Cortex of kidney (tissue), 1 donor: ENCODE measurements at places on chromosomes 16 and 17.

GRCh38 chr17:44812263-44812662, 17.8 kb downstream of the GJC1 start:
- no peak for DNase-seq

DNA sequence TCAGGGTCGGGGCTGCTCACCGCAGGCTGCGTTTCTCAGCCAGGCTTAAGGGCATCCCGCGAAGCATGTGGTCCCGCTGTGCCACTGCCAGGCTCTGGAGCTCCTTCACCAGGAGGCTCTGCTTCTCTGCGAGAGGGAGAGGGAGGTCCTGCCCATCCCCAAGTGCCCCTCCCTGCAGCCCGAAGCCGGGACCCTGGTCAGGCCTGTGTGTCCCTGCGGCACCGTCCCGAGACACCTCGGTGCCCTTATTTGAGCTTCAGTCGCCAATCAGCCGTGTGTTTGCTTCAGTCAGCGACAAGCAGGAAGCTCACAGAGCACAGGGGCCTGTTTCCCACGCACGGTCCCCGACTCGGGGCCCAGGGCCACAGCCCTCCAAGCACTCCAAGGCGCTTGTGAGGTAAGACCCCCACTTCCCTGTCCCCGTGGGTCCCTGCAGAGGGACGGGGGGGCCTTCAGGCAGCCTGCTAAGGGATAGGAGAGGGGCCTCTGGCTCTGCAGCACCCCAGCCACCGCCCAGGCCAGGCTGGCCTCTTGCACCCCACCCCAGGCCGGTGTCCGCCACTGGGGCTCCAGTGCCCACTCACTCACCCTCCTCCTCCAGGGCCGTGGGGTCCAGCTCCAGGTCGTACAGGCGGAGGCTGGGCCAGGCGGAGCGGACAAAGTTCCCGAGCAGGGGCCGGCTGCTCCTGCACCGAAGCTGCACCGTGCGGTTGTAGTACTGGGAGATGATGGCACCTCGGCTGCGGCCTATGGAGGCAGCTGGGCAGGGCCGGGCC, 3.2 kb downstream of the TMC6 start:
- no peak for DNase-seq

DNA sequence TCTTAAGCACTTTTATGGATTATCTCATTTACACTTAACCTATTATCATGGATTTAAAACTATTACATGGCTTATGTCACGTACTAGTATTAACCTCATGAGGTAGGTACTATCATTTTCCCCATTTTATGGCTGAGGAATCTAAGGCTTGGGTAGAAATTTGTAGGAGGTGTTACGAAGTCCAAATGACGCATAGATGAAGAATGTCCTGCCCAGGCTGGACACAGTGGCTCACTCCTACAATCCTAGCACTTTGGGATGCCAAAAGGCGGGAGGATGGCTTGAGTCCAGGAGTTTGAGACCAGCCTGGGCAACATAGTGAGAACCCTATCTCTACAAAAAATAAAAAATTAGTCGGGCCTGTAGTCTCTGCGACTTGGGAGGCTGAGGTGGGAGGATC, 4.8 kb upstream of the C1QL1 start:
- no peak for DNase-seq

GRCh38 chr17:42901535-42902229, 1.1 kb downstream of the G6PC1 start:
- no peak for DNase-seq

GRCh38 chr17:35645923-35646322, 58.8 kb downstream of the AP2B1 start:
- DNase-seq: no peak

DNA sequence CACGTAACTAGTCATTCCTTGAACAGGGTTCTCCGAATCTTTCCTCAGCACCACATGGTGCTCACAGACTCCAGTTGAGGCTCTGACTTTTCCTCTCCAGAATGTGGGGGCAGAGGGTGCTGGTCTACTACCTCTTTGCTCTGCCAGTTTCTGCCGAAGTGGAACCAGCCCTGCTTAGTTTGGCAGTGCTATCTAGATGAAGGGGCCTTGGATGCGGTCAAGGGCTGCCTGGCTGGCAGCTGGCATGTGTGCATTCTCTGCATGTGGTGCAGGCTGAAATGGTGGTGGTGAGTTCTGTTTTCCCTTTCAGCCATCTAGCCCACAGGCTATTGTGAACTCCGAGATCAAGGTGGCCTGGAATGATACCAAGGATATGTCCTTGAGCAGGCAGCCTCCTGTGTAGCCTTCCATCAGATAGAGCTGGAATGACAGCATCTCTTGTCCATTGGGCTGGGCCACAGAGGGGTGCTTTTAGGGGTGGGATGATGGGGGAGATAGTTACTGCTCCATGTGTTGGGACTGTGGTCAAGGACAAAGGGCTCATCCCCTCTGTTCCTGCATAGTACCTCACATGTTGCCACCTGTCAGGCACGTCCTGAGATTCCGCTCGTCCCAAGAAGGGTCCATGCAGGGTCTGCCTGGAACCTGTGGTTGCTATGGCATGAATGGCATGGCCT, 2.0 kb downstream of the DYNLL2 start:
- DNase-seq: no peak

GRCh38 chr16:86605950-86606349, 27.6 kb downstream of the FOXL1 start:
- DNase-seq: no peak

DNA sequence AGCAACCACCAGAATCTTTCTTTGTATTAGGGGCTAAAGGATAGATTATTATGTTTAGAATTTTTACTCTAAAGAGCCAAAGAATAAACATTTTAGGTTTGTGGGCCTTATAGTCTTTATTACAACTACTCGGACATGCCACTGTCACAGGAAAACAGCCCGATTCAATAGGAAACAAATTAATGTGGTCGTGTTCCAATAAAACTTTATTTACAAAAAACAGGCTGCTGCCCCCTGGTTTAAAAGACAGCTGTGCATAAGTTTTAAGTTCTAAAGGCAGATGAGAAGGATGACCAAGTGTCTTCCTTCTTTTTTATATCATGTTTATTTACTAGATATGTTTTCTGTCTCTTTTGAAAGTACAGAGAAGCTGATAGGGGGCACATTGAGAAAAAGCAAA, 166.5 kb downstream of the HS3ST3A1 start:
- no peak for DNase-seq

- DNase-seq: no peak
Observed at GRCh38 chr16:75264999-75265910, 13.8 kb upstream of the BCAR1 start.

DNA sequence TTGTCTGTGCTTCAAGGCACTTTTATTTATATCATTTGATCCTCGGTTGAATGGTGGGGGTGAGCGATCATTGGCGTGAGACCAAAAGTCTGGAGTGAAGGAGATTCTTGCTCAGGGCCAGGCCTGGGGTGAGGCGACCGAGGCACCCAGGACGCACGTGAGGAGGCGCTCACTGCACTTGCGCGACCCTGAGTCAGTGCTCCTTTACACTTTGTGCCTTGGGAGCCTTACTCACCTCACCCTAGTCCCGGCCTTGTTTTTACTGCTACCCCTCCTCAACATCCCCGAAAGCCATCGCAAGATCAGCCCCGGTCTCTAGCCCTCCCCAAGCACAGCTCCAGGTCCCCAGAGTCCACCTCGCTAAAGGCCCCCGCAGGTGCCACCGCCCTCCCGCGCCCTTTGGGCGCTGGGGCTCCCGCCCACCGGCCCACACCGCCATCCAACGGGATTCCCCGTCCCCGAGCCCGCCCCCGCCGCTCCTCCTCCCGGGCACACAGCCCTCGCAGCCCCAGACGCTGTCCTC, 496 bp downstream of the EZH1 start:
- no peak for DNase-seq

GRCh38 chr16:285146-286055, 2.4 kb downstream of the PDIA2 start:
- DNase-seq: no peak

DNA sequence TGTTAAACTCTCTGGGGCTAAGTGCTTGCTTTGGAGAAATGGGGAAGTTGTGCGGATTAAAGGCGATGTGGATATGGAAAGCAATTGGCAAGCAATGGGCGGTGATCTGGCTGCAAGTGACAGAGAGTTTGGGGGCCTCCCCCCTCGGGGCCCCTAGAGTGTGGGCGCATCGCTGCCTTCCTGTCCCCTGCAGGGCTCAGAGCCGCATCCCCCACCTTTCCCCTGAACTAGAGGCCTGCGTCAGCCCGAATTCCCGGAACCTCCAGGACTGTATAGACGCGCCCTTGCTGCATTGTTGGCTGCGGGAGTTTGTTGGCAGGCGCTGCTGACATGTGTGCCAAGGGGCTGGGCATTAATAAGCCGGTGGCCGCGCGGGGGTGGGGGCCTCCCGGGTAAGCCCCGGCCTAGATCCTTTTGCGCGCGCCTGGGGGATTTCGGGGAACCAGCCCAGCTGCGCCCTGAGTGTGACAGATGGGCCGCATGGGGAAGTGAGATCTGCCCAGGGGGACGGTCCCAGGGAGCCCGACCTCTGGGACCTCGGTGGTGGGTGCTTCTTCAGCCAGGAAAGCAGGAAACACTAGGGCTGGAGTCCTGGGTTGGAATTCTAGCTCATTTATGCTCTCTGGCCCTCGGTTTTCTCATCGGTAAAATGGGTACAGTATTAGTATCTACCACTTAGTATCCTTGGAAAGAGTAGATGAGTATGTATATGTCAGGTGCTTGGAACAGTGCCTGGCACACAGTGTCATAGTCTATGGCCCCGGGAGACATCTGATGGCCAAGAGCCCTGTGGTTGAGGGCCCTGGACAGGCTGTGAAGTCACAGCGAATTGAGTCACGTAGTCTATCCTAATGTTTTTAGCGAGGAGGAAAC, 1.0 kb downstream of the EEF2K start:
- DNase-seq: no peak

GRCh38 chr17:45314741-45315647, 1.8 kb downstream of the MAP3K14 start:
- no peak for DNase-seq

DNA sequence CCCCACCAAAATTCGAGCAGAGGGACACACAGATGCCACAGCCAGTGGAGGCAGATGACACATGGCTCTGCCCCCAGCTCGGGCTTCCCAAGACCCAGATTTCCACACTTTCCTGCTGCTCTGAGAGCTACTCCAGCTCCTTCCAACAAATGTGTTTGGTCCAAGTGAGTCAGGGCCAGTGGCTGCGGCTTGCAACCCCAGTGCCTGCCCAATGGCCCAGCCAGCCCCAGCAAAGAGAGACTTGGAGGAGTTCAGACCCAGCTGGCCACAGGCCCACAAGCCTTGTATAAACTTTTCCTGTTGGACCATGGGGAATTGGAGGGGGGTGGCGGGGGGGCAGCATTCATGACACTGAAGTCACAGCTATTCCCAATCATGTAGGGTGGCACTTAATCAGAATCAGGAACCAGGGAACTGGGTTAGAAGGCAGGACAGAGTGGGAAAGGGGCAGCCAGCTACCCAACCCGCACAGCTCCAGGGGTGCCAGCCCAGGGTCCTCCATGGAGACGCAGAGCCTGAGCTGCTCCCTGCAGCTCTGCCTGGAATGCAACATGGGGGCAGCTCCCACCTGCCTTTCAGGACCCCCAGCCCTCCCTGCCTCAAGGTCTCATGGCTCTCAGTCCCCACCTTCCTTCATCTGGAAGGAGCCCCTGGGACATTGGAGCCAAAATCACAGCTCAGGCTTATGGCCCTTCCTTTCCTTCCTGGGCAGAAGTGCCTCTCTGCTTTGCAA, 17.5 kb upstream of the C16orf78 start:
- DNase-seq: no peak

DNA sequence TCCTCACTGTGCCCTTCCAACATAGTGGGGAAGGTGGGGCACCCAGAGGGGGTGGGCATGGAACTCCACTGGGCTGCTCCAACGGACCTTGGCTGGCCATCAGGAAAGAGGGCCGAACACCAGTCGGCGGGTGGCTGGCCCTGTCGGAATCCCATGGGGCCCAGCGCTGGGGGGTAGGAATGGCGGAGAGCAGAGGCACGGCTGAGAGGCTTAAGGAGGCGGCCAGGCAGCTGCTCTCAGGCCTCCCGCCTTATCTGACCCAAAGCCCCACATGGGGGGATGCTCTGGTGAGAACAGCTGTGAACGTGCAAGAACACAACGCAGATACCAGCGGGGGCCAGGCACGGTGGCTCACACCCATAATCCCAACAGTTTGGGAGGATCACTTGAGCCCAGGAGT, 4.4 kb upstream of the MYO1C start:
- DNase-seq: no peak

GRCh38 chr17:28127196-28127595, 84.7 kb downstream of the NLK start:
- DNase-seq: no peak

DNA sequence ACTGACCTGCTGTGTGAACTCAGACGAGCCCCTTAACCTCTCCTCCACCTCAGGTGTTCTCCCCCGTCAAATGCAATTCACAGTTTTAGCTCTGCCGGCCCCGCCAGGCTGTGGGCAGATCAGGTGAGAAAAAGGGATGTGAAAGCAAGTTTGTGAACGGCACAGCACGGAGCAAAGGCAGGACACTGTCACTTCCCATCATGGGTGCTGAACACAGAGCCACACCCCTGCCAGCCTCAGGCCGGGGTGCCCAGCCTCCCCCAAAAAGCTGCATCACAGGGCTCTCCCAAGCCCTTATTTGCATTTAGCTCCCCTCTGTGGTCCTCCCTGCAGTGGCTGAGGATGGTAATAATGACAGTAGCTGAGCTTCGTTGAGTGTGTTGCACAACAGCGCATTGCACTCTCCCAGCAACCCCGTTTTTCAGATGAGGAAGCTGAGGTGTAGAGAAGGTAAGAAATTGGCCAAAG, 88.8 kb upstream of the TNRC6C start:
- no peak for DNase-seq

GRCh38 chr17:1607971-1608320, 20.7 kb downstream of the SLC43A2 start:
- DNase-seq: no peak

DNA sequence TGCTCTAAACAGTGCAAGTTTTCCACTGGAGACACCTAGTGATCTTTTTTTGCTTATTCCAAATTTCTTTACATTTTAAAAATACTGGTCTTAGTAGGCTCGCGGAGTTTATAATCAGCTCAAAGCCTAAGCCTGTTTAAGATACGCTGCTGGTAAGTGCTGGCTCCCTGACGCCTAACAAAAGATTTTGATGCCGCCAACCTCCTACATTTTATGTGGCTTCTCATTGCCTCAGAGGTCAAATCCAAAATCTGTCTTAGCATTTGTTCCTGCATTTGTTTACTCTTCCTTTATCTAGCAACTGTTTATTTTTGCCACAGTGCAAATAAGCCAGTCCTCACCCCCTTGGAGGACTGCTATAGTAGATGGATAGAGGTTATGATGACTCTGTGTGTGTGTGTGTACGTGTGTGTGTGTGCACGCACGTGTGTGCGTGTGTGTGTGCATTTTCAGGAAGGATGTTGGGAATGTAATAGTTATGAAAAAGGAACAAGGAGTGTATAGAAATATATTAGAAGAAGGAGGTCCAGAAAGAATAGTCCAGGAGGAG, 24.8 kb downstream of the HS3ST3B1 start:
- no peak for DNase-seq
